GM23248 (cell line): ENCODE measurements at places on chromosomes 13 and 19.
A peak's percentile ranks its signal among the peaks of the same experiment; 100 is the strongest.

DNA sequence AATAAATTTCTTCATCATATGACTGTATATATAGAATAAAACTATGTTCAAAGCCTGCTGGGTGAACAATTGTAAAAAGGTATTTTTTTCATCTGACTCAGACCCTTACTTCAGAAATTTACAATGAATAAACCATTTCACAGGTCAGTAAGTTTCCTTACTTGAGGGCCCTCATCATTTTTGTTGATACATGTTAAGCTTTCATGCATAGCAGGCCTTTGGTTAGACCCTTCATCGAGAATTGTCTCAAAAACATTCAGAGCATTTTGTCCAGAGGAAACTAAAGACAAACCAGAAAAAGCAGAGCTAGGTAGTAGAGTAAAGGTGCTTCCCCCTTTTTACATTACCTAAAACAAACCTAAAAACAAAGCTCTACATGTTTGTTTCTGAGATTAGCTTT, 46.2 kb downstream of the FNDC3A start:
- H3K36me3 ChIP-seq = 0 out of 2 replicates have a peak, but pooled peaks cover 7% of the 10 kb centered on the region
- peaks cover 53% of the 10 kb centered on the region for H3K4me1 ChIP-seq
- DNase-seq = no peak
- no peaks in the 10 kb centered on the region for H3K27me3 ChIP-seq
- H3K4me3 ChIP-seq = peak overlapping the region; percentile 58; the same call in 1 of the 2 replicates
- peak overlapping the region; percentile 66 for H3K27ac ChIP-seq

GRCh38 chr13:107803822-107804495, 411.4 kb downstream of the LIG4 start:
- H3K27ac ChIP-seq = no peak overlapping the region
- DNase-seq = no peak
- peaks cover 18% of the 10 kb centered on the region for H3K4me1 ChIP-seq
- H3K36me3 ChIP-seq = no peaks in the 10 kb centered on the region
- no peak overlapping the region for H3K4me3 ChIP-seq

DNA sequence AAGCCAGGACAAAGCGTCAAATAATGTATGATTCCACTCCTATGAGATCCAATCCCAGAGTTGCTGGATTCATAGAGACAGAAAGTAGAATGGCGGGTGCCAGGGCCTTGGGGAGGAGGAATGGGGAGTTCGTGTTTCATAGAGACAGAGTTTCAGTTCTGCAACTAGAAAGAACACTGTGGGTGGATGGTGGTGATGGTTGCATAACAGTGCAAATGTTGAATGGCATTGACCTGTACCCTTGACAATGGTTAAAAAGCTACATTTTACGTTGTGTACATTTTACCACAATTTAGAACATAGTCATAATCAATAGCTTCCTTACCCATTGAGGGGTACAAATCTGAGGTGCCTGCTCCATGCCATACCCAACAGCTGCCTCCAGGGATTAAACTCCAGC, 33.4 kb downstream of the MBD3L2B start:
- no peak overlapping the region for H3K27ac ChIP-seq
- H3K4me1 ChIP-seq = no peaks in the 10 kb centered on the region
- no peak for DNase-seq
- no peaks in the 10 kb centered on the region for H3K36me3 ChIP-seq
- H3K4me3 ChIP-seq = no peak overlapping the region
- no peaks in the 10 kb centered on the region for H3K27me3 ChIP-seq

GRCh38 chr13:74860789-74861188, 621.2 kb downstream of the TBC1D4 start:
- no peak overlapping the region for H3K27ac ChIP-seq
- no peak overlapping the region for H3K4me3 ChIP-seq
- no peaks in the 10 kb centered on the region for H3K27me3 ChIP-seq
- no peaks in the 10 kb centered on the region for H3K4me1 ChIP-seq
- DNase-seq = no peak

DNA sequence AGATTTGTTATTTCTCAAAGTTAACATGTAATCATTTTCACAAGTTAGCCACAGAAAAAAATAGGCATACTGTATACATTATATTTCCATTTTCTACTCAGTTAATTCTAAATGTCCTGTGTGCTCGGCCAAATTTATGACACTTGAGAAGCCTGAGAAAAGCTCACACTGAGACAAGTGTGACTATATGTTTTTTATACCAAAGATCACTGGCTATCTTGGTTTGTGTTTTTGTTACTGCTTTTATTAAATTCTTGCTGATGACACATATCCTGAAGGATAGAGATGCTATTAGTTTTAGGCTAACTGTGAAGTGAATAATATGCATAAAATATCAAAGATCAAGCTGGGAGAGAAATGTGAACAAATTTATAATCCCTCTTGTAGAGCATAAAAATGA, 49.3 kb upstream of the IL17D start:
- H3K27ac ChIP-seq = no peak overlapping the region
- no peaks in the 10 kb centered on the region for H3K27me3 ChIP-seq
- peaks cover 11% of the 10 kb centered on the region; the same call in 1 of the 2 replicates for H3K4me1 ChIP-seq
- no peak overlapping the region for H3K4me3 ChIP-seq
- no peaks in the 10 kb centered on the region for H3K36me3 ChIP-seq
